Tibial artery (tissue), 4 donors: ENCODE measurements at places on chromosomes 2 and 18.

DNA sequence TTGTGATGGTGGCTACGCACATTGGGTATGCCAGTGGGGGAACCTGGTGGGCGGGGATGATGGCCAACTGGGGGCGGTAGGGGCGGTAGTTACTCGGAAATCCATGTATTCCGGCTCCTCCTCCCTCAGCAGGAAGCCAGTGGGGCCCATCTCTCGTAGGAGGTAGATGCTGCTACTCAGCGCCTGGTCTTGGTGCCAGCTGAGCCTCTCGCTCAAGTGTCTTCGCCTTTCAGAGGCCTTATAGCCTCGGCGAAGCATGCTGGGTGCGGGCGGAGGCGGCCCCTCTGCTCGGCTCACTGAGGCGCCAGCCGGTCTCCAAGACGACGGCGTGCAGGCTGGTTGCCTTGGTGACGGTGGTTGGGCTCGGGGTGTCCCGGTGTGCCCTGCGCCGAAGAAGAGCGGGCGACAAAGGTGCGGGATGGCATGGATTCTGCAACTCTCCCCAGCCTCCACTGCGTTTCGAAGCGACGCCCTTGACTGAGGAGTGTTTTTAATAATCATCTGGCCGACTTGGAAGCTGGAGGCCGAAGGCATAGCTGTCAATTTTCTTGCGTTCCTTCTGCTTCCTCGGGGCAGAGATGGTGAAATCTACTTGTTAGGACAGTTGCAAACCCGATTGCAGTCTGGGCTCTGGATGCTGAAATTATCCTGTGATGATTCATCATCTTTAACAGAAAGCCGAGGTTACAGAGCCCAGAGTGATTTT is at the start of gene ZSWIM2:
ZSWIM2 (minus strand) TSS at position 298 of the 706 bp plus-strand sequence; CDS start at position 258, 40 bp downstream.
- no peaks in the 10 kb centered on the region for H3K27me3 ChIP-seq
- peak; percentile 78 for DNase-seq
- peak within 1 kb of the TSS; percentile 41 for H3K27ac ChIP-seq

DNA sequence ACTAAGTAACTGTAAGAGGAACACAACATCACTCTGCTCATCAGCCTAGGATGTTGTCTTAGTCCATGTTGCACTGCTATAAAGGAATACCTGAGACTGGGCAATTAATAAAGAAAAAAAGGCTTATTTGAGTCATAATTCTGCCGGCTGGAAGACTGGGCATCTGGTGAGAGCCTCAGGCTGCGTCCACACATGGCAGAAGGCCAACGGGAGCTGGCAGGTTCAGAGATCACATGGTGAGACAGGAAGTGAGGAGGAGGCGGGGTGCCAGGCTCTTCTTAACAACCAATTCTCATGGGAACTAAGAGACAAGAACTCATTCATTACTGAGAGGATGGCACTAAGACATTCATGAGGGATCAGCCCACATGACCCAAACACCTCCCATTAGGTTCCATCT is 46.8 kb downstream of the EPG5 start:
- DNase-seq = peak; percentile 85
- no peak overlapping the region for H3K4me3 ChIP-seq
- peaks cover 10% of the 10 kb centered on the region for H3K4me1 ChIP-seq
- H3K36me3 ChIP-seq = peaks cover 65% of the 10 kb centered on the region
- no peaks in the 10 kb centered on the region for H3K27me3 ChIP-seq

DNA sequence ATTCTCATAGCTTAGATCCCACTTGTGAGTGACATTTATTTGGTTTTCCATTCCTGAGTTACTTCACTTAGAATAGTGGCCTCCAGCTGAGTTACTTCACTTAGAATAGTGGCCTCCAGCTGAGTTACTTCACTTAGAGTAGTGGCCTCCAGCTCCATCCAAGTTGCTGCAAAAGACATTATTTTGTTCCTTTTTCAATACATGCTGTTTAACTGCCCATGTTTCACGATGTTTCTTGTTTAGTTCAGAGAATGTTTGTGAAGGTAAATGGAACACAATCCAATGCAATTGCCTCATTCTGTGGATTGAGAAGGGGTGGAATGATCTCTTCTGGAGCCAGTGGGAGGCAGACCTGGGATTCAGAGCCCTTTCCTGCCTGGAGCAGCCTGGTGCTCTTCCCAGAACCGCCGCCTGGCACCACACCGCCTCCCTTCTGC is 273.5 kb upstream of the ATP5MC3 start:
- no peaks in the 10 kb centered on the region for H3K36me3 ChIP-seq
- no peaks in the 10 kb centered on the region for H3K4me1 ChIP-seq
- H3K27ac ChIP-seq = no peak overlapping the region
- no peak for DNase-seq
- H3K27me3 ChIP-seq = peaks cover 4% of the 10 kb centered on the region
- H3K4me3 ChIP-seq = no peak overlapping the region

GRCh38 chr2:194735837-194736542 is 921.0 kb upstream of the SLC39A10 start:
- H3K27ac ChIP-seq = no peak overlapping the region
- DNase-seq = no peak
- H3K27me3 ChIP-seq = no peaks in the 10 kb centered on the region

DNA sequence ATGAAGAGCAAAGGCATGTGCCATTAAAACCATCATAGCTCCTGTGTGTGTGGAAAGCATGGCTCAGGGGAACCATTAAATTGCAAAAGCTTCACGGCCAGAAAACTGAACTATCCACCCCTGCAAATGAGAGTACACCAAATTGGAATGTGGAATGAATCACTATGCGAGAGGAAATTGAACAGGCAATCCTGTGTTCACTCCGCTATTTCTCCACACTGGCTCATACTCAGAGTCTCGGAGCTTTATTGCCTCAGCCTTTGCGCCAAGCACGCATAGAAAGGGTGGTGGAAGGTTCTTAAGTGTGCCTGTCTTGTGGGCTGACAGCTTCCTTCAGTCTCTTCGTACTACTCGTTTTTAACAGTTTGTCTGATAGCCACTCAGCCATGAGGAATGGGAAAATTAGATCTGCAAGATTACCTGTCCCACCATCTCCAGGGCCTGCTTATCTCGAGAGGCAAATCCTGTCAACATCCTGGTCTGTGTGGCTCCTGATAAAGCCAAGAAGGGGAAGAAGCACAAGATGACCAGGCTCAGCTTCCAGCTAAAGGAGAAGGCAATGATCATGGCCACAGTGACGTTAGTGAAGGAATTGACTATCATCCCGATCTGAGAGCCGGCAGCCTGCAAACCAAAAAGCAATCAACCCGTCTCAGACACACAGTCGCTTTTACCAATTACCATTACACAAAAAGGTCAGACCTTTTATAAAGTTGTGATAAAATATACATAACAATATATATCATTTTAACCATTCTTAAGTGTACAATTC is 34.9 kb downstream of the G6PC2 start:
- H3K4me1 ChIP-seq = no peaks in the 10 kb centered on the region
- no peak overlapping the region for H3K4me3 ChIP-seq
- H3K27ac ChIP-seq = no peak overlapping the region
- no peaks in the 10 kb centered on the region for H3K27me3 ChIP-seq
- no peaks in the 10 kb centered on the region for H3K36me3 ChIP-seq

GRCh38 chr2:44616667-44617155 is 255.0 kb downstream of the CAMKMT start:
- H3K4me3 ChIP-seq = no peak overlapping the region
- H3K27ac ChIP-seq = no peak overlapping the region
- H3K36me3 ChIP-seq = no peaks in the 10 kb centered on the region
- H3K27me3 ChIP-seq = no peaks in the 10 kb centered on the region
- no peak for DNase-seq

GRCh38 chr18:54612237-54612636 is 21.2 kb downstream of the DYNAP start:
- H3K4me1 ChIP-seq = no peaks in the 10 kb centered on the region
- H3K27me3 ChIP-seq = no peaks in the 10 kb centered on the region
- H3K36me3 ChIP-seq = no peaks in the 10 kb centered on the region
- no peak overlapping the region for H3K4me3 ChIP-seq
- no peak overlapping the region for H3K27ac ChIP-seq
- DNase-seq = no peak

- no peak overlapping the region for H3K4me3 ChIP-seq
- no peak for DNase-seq
- H3K27ac ChIP-seq = no peak overlapping the region
- H3K27me3 ChIP-seq = no peaks in the 10 kb centered on the region
- H3K36me3 ChIP-seq = no peaks in the 10 kb centered on the region
These were observed 75.7 kb downstream of the KCNF1 start for GRCh38 chr2:10987439-10987838.

DNA sequence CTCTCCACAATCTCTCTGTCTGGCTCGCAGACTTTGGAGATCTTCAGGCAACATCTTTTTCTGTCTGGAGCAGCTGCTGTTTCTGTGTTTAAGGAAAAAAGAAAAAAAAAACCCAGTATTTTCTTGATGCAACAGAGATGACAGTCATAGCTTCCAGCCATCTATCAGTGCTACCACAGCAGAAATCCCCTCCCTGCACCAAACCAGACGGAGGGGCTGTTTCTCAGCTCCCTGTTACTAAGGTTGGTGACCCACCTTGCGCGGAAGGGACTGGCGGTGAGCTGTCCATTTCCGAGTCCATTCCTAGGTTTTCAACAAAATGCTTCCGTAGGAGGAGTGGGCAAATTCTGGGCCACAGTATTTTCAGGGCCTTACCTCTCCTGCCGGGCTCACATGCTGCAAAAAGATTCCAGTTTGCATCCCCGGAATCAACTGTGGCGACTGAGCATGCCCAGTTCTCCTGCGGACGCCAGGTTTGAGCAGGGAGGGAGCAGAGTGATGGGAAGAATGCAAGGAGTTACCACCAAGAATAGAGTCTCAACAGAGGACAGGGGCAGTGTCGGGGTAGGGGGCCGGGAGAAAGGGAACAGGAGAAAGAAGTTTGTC is 1.2 kb downstream of the SLC4A10 start:
- no peak for DNase-seq
- no peaks in the 10 kb centered on the region for H3K4me1 ChIP-seq
- no peak overlapping the region for H3K4me3 ChIP-seq
- H3K36me3 ChIP-seq = no peaks in the 10 kb centered on the region
- H3K27me3 ChIP-seq = no peaks in the 10 kb centered on the region

DNA sequence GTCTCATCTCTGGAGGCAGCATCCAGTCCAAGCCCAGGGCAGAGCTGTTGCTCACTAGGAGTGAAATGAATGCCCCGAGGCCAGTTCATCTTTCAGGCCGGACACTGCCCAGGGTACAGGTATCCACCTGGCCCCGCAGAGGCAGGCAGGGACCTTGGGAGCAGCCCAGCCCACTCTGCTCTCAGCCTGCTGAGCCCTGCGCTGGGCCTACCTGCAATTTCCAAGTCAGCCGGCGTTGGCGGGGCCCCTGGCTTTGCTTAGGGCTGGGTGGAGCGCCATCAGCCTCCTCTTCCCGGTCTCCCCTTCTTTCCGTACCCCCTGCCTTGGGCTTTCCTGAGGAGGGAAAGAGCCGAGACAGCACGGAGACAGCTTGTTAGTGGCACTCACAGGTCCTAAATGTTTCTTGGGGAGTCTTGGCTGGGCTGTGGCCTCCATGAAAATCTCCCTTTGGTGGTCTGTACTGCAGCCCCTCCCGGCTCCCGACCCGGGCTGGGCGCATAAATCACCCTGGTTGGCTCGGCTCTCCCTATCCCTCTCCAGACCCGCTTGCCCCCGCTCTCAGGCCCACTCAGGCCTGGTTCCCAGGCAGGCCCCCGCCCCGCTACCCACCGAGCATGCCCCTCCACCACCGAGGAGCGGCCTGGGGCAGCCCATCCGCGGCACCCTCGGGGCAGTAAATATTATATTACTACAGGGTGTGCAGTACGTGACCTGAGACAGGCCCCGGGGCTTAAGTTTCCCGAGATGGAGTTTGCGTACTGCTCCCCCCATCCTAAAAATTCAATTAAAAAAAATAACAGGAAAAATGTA is 106.7 kb downstream of the DYSF start:
- no peaks in the 10 kb centered on the region for H3K36me3 ChIP-seq
- no peaks in the 10 kb centered on the region for H3K27me3 ChIP-seq
- H3K4me3 ChIP-seq = no peak overlapping the region
- peaks cover 7% of the 10 kb centered on the region for H3K4me1 ChIP-seq
- DNase-seq = no peak
- no peak overlapping the region for H3K27ac ChIP-seq

DNA sequence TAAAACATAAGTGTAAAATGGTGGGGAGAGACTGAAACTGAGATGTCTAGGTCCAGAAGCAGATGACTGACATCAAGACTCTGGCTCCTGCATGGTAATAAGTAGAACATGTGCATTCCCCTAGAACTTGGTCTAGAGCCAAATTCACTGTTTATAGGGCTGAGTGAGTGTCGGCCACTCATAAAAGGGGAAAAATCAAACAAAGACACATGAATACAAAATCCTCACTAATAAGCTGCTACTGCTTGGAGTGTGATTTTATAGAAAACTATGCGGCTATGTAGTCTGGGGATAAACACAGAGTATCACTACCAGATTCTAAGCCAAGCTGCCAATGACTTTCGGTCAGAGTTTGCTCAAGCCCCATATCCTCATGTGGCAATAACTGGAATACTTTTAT is 1080.8 kb upstream of the DDX18 start:
- no peak overlapping the region for H3K27ac ChIP-seq
- DNase-seq = no peak
- no peak overlapping the region for H3K4me3 ChIP-seq
- no peaks in the 10 kb centered on the region for H3K27me3 ChIP-seq
- no peaks in the 10 kb centered on the region for H3K36me3 ChIP-seq

DNA sequence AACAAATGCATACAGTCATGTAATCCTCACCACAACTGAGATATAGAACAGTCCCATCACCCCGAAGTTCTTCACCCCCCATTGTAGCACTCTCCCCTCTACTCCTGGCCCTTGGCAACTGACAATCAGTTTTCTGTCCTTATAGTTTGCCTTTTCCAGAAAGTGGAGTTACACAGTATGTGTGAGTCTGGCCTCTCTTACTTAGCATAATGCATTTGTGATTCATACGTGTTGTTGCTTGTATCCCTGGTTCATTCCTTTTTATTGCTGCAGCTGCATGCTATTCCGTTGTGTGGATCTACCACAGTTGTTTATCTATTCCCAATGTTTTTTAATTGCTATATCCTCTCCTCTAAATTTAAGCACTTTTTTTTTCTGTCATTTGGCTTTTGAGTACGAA is 17.6 kb downstream of the ACYP2 start:
- no peak for DNase-seq
- H3K4me1 ChIP-seq = no peaks in the 10 kb centered on the region
- H3K36me3 ChIP-seq = no peaks in the 10 kb centered on the region

GRCh38 chr2:240573071-240573515 is 4.8 kb downstream of the RNPEPL1 start:
- no peak for DNase-seq
- no peak overlapping the region for H3K27ac ChIP-seq
- peaks cover 53% of the 10 kb centered on the region for H3K36me3 ChIP-seq
